Fibroblast of lung (primary cell): ENCODE measurements at places on chromosomes 1 and 21. TPM values are rescaled to one million over a fixed set of nuclear protein-coding genes. Genes with fewer than 3 reads are reported as not detected.

CRYBG2 gene
- total RNA-seq = not detected in 2 replicates

DNA sequence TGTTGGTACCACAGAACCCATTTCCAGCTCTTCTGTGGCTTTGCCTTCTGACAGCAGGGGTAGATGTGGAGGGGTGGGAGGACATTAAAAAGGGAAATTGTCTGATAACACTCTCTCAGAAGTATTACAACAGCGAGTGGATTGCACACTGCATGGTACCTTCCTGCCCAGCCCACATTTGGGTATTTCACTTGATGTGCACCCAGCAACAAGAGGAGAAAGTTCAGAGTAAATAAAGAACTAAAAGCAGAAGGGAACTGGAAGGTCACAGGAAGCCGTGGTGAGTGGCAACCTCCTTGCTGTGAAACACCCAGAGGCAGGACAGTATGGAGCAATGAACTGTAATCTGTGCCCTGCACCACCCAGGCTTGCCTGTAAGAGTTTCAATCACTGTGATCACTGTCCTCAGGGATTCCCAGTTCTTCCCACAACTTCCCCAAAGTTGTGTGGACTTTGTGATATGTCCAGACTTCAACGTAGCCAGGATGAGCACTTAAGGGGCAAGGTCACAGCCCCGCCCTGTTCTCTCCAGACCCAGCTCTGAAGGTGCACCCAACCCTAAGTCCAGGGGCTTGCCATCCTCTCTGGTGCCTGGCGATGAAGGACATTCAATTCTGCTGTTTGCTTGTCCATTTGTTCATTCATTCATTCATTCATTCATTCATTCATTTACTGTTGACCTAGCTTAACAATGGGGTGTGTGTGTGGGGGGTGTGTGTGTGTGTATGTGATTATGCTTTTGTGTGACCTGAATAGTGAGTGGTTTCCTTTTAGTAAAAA is 18.7 kb upstream of the F5 start:
- no peak for DNase-seq

GRCh38 chr1:89610457-89611011 is 22.4 kb upstream of the LRRC8C start:
- no peak for DNase-seq

DNA sequence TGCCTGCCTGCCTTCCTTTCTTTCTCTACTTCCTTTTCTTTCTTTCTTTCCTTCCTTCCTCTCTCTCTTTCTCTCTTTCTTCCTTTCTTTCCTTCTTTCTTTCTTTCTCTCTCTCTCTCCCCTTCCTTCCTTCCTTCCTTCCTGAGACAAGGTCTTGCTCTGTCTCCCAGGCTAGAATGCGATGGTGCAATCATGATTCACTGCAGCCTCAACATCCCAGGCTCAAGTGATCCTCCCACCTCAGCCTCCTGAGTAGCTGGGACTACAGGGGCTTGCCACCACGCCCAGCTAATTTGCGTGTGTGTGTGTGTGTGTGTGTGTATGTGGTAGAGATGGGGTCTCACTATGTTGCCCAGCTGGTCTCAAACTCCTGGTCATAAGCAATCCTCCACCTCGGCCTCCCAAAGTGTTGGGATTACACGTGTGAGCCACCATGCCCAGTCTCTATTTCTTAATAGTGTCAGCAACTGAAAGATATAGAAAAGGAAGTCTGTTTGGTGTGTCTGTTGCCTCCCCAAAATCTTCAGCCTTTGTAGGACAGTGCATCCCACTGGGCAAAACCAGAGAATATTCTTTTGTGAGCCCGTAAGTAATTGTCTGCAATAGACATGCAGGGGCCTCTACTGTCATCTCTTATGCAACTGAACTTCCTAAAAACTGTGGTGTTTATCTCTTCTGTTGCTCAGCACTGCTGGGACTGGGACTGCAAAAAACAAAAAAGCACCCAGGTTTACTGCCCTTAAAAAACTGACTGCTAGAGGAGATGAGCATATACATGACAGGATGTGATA is 20.9 kb upstream of the RAB4A start:
- no peak for DNase-seq

- no peak for DNase-seq
Measured at GRCh38 chr1:184285401-184286087, 101.3 kb upstream of the C1orf21 start.

DNA sequence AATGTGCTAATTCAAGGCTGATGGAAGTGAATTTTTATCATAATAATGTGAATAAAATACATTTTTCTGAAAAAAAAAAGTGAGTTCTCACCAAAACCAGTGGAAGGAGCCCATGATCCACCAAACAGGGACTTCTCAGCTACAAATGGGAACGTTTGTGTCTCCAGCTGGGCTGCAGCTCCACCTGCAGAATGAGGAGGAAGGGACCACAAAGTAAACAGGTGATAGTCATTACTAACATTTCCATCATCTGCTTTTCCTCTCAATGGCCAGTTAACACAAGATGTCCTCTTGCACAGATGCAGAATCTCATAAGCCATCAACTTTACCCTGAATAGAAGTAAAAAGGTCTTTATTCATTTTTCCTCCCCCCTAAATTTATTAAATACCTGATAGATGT is 246.2 kb downstream of the MRPL39 start:
- DNase-seq = no peak

GRCh38 chr1:208681878-208682663 is 437.9 kb upstream of the PLXNA2 start:
- DNase-seq = no peak

GRCh38 chr1:205826016-205826806 is 13.2 kb upstream of the SLC41A1 start:
- no peak for DNase-seq

- DNase-seq = peak; percentile 75
Measured at GRCh38 chr1:39450956-39451606, 40.4 kb upstream of the BMP8A start.

- DNase-seq = no peak
Measured at GRCh38 chr1:4546911-4547310, 107.5 kb upstream of the AJAP1 start.

GRCh38 chr21:27380303-27380702 is 413.4 kb upstream of the ADAMTS5 start:
- DNase-seq = no peak

GRCh38 chr1:39148942-39149341 is 55.6 kb upstream of the MACF1 start:
- DNase-seq = no peak

DNA sequence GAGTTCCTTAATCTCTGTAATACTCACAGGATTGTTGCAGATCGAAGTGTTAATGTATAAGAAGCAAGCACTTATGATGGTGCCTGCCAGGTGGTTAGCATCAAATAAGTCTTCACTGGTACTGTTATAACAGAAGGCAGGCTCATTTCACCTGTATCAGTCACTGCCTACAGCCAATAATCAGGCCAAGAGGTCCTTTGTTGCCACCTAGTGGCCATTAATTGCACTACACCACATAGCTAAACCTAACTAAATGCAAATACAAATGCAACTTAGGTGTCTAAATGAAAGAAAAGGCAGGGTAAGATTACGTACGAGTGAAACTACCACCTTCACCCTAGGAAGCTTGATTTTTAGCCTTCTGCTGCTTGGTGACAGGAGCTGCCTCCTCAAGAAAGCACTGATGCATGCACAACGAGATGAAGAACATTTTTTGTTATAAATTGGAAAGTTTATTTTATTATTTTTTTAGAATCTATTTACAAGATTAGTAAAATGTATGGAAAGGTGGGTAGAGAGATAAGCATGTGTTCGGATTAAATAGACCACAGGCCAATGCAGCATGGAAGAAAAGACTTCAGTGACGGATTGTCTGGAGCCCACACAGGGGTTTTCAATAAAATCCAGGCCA is 334.8 kb upstream of the CAMK1G start:
- DNase-seq = peak; percentile 69

SH2D5 gene
- 2.3 and 5.0 TPM in 2 replicates for total RNA-seq

GRCh38 chr1:118944133-118944532 is 44.0 kb downstream of the TBX15 start:
- no peak for DNase-seq

LCE3E gene
- total RNA-seq = not detected in 2 replicates

- no peak for DNase-seq
Measured at GRCh38 chr1:228272331-228272791, 64.5 kb downstream of the OBSCN start.

GRCh38 chr1:235076504-235077162 is 52.0 kb downstream of the TOMM20 start:
- no peak for DNase-seq

GRCh38 chr21:41997657-41998056 is 12.5 kb downstream of the ZBTB21 start:
- no peak for DNase-seq

DNA sequence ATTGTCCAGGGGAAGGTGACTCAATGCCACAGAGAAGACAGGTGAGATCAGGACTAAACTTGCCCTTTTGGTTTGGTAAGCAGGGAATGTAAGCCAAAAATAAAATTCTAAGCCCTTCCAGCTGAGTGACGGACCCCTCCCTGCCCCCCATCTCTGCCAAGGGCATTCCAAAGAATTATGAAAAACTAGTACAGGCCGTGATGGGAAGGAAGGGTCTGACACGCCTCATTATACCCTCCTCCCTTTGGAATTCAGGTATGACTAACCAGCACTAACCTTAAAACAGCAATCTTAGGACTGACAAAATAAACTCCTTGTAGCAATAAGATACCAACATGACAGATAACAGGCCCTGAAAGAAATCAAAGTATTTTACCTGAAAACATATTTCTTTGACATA is 99.6 kb downstream of the GABPA start:
- DNase-seq = peak; percentile 35

FABP3 gene
- total RNA-seq = 116 and 554 TPM in 2 replicates

GRCh38 chr1:245516284-245516759 is 361.5 kb downstream of the KIF26B start:
- peak; percentile 26 for DNase-seq

- no peak for DNase-seq
Measured at GRCh38 chr1:198244772-198245171, 88.0 kb downstream of the NEK7 start.

GRCh38 chr1:227547310-227548118 is 15.8 kb upstream of the ZNF678 start:
- DNase-seq = no peak

KCNK2 gene
- total RNA-seq = 2.8 and 6.4 TPM in 2 replicates

WNT2B gene
- 1.5 and 3.5 TPM in 2 replicates for total RNA-seq

DNA sequence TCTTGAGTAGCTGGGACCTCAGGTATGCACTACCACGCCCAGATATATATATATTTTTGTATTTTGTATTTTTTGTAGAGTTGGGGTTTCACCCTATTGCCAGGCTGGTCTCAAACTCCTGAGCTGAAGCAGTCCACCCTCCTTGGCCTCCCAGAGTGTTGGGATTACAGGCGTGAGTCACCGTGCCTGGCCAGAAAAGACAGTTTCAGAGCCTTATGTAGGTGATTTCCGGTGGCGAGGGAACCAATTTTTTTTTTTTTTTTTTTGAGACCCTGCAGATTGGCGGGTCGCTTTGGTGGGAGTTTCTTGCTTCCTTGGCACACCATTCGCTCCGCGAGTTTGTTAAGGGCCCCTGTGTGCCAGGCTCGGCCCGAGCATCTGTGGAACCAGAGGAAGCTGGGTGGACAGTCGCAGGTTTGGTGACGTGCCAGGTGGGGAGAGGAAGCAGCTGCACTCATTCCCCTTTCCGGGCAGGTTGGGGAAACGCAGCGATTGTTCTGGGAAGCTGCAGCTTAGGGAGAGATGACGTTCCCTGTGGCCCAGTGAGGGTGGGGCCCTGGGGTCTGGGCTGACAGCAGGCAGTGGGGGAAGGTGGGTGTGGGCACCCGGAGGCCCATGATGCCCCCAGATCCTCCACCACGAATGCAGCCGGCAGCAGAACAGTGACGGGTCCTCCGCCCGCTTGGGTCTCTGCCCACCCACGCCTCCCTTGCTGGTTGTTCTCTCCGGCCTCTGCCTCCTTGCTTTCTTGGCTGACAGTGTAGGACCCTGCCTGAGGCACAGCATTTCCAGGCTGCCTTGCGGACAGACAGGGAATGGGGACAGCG is 25.1 kb downstream of the SPSB1 start:
- DNase-seq = peak; percentile 37

DNA sequence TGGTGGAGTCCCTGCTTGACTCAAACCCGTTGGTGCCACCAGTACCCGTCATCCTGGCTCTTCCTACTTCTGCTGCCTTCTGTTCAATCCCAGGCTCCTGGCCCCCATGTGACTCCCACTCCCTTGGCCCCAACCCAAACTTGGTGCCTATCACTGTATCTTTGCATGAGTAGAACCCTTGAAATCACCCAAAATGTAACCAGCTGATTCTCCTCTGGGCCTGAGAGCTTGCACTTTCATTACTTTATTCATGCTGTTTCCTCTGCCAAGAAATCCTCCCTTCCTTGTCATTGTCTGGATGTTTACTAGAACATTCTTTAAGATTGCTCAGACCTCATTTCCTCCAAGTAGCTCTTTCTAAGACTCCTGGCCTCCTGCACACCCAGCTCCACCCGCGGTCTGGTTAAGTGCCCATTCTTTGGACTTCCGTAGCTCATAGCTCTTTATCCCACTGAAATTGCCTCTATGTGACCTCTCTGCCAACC is 15.7 kb downstream of the PTAFR start:
- DNase-seq = peak; percentile 86

DNA sequence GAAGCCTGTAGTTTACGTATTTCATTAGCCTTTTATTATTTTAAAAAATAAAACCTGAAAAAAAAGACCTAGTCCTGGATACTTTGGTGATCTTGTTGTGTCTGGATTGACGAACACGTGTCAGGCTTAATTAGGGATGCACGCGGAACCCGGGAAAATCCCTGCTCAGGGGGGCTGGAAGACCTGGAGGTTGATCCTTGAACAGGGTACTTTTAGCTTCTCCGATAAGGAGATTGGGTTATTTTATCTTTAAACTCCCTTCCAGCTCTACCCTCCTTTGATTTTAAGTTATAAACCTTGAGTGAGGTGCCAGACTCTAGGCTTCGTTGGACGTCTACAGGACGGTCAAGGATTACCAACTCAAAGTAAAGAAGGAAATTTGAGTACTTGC is 552 bp upstream of the ZNF691 start:
- no peak for DNase-seq

ALX3 gene
- not detected in 2 replicates for total RNA-seq

GRCh38 chr1:224432672-224433040 is 1.9 kb downstream of the WDR26 start:
- DNase-seq = peak; percentile 16

- DNase-seq = no peak
Measured at GRCh38 chr21:38957575-38958322, 152.0 kb downstream of the ETS2 start.

MROH7 gene
- total RNA-seq = under 0.01 and 0.33 TPM in 2 replicates
